ENCODE measurements at places on chromosomes 7 and 10.

DNA sequence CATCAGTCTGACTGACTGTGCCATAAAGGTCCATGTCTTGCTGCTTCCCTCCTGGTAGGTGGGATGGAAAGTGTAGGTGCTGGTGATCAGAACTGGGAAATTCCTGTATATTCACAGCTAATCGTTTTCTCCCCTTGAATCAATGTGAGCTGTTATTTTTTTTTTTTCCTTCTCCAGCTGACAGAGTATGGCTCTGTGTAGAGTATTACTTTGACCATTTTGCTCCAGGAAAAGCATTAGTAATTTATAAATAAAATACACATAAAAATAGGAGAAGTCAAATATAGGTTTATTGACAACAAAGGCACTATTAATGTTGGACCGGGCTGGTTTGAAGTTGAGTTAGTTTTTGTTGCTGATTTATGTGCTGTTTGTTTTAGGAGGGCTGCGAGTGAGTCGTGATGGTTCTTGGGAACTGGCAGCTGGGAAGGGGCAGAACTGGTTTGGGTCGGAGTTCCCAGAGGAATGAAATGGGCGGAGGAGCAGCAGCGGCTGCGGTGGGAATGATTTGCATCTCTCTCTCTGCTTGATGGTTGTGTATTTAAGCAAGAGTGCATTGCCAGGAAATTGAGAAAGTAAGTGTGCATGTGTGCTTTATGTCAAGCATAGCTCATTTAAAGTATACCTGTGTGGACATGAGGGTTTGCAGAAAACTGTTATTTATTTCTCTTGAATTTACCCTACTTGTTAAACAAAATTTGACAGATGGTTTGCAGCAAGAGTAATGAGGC, 80.9 kb downstream of the LRMDA start:
- DNase-seq, result no peak

- no peak for DNase-seq
Observed at GRCh38 chr10:104485632-104486031, 132.0 kb downstream of the CFAP58 start.

DNA sequence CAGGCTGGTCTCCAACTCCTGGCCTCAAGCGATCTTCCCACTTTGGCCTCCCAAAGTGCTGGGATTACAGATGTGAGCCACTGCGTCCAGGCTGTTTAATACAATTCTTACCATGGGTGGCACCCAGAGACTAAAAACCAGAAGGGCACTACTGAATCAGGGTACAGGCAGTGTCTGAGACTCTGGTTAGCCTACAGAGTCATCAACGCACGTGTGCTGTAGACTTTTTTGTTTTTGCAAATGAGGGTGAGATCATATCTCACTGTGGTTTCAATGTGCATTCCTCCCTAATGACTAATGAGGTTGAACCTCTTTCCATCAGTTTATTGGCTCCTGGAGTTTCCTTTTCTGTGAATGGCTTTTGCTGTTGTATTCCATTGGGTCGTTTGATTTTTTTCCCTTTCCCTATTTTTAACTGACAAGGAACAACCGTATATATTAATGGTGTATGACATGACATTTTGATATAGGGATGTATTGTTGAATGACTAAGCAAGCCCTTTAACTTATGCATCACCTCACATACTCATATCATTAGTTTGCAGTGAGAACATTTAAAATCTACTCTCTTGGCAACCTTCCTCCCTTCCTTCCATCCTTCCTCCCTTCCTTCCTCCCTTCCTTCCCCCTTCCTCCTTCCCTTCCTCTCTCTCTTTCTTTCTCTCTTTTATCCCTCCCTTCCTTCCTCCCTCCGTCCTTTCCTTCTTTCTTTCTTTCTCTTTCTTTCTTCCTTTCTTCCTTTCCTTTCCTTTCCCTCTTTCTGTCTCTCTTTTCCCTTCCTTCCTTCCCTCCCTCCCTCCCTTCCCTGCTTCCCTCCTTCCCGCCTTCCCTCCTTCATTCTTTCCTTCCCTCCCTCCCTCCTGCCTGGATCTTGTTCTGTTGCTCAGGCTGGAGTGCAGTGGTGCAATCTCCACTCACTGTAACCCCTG, 9.3 kb upstream of the TMEM270 start:
- DNase-seq, result no peak

DNA sequence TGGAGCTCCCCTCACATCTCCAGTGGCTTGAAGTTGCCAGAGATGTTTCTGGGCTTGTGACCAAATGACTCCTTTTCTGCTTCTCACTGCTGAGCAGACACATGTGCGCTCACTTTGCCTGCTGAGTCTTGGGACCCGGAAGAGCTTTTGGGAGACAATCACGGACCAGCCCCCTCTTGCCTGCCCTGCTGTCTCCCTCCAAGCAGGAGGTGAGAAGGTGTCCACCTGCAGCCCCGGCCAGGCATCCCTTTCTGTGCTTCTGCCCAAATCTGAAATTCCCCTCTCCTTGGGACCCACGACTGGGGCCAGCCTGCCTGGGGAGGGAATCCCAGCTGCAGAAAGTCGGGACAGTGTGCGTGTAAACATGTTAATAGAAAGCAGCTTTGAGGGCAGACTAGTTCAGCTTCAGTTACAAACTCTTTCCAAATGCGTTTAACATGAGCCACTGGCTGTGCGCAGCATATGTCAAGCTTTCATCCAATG, 31.7 kb downstream of the HTRA1 start:
- DNase-seq, result no peak

DNA sequence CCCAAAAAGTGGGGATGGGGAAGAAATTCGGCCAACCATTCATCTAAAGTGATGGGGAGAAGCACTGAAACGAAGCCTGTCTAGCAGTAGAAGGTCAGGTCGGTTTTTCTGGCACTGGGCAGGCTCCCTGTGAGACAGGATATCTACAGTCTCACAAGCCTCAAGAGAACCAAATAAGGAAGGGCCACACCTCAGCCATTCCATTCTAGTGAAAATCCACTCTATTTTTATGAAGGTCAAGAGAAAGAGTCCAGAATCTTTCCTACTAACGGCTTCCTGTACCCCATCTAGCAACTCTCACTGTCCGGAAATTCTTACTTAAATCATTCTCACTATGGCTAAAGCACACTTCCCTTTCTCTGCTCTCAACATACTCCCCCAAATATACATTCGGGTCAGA, 267.1 kb downstream of the PRPF18 start:
- DNase-seq, result no peak

DNA sequence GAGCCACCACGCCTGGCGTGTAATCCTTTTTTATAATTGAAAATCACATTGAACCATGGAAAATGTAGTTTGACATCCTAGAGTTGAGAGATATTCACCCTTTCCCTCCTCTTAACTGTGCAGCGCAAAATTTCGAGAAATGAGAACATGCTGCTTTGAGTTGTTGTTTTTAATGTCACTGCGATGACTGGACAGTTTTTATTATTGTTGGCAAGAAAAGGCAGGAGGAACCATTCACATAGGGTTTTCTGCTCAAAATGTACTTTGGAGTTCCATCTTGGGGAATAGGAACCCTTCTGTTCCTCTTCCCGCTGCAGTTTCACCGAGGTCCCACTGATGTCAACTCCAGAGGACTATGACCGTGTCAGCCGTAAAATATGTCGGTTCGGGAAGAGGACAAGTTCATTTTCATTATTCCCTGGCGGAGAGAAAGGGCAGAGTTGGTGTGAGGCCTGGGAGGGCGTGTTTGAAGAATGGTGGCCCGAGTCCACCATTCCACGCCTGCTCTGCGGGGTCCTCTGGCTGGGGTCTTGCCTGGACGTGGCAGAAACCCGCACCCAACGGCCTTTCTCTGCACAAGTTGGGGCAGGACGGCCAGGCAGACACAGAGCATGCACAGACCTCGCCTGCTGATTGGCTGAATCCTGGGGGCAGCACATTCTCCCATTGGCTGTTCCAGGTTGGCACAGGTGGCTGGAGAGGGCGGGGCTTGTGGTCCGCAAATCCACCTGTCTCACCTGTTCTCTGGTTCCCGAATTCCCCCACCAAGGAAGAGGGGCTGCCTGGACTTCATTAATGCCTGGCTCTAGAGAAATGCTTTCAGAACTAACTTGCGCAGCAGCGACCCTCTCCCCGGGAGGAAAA, 105.1 kb upstream of the TCF7L2 start:
- no peak for DNase-seq

DNA sequence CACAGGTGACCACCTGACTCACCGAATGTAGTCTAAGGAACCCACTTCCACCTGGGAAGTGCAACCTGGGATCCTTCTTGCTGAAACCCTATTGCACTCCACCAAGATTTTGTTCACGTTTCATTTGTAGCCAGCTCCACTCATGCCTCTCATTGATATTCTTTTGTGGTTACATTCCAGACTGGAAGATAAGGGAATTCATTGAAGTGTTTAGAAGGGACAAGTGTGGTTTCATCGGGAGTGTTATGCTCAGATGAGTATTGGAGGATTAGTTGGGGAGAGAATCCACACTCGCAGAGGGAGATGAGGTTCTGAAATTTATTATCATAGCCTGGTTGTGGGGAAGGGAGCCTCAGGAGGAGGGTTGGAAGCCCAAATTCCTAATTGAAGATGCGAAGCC, 320.4 kb downstream of the KCNMA1 start:
- DNase-seq, result no peak

DNA sequence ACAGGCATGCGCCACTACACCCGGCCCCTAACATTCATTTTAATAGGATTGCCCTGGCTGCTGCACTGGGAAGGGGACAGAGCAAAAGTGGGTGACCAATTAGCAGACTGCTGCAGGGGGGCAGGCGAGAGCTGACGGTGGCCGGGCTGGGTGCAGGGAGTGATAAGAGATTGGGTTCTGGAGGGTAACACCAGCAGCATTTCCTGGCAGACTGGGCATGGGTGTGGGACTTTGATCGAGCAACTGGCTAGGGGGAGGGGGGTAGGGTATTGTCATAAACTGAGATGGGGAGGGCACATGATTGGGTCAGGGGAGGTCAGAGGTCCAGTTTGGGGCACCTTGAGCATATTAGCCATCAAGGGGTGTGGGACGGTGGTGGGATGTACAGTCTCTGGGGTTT, 20.2 kb upstream of the AMZ1 start:
- no peak for DNase-seq

DNA sequence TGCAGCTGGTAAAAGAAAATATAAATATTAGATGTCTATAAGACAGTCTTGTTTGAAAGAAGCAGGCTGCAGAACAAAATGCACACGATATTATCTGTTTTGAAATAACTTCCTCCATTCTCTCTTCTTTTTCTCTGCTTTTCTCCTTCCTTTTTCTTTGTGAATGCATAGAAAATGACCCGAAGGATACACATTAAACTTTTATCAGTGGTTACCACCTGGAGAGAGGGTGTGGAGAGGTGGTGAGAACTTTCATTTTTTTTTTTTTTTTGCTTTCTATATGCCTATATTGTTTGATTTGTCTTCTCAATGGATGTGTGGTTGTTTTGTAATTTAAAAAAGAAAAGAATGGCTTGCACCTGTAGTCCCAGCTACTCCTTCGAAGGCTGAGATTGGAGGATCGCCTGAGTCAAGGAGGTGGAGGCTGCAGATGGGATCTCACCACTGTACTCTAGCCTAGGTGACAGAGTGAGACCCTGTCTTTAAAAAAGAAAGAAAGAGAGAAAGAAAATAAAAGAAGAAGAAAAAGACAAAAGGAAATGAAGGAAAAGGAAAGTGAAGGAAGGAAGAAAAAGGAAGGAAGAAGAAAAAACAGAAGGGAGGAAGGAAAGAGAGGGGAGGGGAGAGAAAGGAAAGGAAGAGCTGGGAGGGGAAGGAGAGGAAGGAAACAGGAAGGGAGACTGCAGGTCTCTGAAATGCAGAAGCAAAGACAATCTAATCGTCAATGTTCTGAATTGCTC, 64.4 kb downstream of the SAMD9 start:
- no peak for DNase-seq

GRCh38 chr10:76918106-76918505, 719.5 kb downstream of the KCNMA1 start:
- DNase-seq, result no peak

DNA sequence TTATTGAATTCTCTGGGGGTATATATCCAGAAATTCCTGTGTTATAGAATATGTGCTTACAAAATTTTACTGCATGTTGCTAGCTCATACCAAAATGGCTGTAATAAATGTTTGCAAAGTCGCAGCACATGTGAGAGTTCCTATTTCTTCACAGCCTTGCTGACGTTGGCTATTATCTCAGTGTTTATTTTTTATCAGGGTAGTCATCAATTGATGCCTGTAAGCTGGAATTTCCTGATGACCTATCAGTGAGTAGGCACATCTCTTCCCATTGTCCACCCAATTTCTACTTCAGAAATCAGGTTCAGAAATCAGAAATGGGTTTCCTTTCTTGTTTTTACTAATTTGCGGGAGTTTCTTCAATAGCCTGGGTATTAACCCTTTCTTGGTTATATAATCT, 268.1 kb upstream of the FZD8 start:
- no peak for DNase-seq

DNA sequence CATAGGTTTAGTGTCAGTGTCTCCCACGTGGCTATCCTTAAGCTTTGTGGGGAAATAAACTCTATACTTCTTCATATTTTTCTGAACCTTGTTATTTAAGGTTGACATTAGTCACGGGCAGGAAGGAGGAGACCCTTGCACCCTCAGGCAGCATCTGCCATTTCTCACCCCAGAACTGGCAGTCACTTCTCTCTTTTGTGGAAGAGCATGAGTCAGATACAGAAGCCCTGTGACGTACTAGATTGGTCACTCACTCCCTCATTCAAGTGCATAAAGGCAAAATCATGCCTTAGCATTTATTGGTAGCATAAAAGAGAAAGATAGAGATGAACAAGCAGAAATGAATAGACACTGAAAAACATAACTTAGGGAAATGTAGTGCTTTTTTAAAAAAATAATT, 206.0 kb upstream of the MDFIC start:
- DNase-seq, result no peak

- no peak for DNase-seq
Observed at GRCh38 chr10:94094540-94094939, 100.8 kb downstream of the PLCE1 start.
